Left cardiac atrium (tissue), 4 donors: ENCODE measurements at places on chromosomes 5 and 9.
A peak's percentile ranks its signal among the peaks of the same experiment; 100 is the strongest.

DNA sequence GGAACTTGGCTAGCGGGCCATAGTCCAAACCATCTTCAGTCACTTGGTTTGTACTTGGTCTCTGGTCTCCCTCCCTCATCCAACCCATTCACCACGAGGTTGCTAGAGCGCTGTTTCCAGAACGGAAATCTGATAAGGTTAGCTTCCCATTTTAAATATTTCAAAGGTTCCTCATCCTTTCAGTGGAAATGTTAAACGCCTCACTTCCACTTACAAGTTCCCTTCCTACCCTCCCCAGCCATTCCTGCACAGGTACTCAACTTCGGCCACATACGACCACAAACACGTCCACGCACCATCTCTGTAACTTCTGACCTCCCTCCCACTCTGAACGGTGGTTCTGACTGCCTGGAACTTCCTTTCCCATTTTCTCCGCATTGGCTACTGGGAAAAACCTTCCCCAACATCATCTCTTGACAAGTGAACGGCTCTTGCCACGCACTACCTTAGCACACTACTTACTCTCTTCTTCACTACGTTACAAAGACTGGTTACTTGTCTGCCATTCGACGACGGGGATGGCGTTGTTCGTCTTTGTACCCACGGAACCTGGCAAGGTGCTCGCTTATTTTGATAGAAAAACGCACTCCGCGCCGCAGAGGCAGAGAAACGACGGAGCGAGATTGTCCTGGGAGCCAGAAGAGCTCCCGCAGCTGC is 629 bp downstream of the CCNH start:
- DNase-seq: peak; percentile 28

- DNase-seq: no peak
These were observed 136.0 kb upstream of the EFNA5 start for GRCh38 chr5:107806705-107807104.

DNA sequence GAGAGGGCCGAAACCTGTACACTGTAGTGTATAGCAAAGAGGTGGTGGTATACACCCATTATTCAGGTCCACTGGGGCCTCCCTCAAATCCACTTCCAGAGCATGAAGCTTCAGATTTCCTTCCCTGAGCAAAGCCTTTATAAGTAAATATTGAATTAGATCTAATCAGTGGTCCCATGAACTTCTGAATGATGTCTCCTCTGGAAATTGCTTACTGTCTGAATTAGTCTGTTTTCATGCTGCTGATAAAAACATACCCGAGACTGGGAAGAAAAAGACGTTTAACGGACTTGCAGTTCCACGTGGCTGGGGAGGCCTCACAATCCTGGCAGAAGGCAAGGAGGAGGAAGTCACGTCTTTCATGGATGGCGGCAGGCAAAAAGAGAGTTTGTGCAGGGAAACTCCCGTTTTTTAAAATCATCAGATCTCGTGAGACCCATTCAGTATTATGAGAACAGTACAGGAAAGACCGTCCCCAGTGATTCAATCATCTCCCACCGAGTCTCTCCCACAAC is 193.5 kb downstream of the NR3C1 start:
- DNase-seq: no peak

GRCh38 chr5:169041180-169041579 is 259.8 kb downstream of the SLIT3 start:
- DNase-seq: no peak

DNA sequence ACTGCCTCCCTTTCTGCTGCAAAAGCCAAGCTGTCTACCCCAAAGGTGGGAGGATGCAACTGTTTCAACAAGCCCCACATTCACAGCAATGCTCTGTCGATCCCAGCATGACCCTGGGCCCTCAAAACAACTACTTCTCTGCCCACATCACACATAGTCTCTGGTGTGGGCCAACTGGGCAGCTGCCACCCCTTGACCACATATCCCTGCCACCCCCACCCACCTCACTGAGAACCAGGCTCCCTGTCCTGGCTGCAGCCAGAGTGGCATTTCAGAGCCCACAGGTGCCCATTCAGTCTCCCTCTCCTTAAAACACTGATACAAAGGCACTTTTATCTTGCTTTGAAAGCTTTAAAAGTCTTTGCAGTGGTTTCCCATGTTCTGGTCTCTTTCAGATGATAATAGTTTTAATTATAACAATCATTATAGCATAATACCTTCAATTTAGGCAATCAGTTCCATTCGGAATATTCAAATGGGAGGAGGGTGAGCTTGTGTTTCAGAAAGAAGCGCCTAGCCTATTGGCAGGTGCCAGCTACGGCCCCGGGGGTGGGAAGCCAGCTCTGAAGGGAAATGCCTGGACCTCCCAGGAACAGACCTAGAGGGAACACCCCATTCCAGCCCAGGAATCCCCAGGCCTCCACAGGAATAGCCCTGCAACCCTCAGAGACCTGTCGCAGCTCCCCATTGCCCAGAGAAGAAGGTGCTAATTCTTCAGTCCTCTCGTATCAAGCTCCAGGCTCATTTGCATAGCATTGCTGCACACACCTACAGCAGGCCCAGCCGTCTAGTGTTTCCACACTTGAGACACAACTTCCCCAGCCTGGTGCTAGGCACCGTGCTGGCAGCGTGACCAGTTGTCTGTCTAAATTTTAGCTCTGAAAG is 90.8 kb downstream of the C5orf15 start:
- DNase-seq: no peak

- no peak for DNase-seq
These were observed 28.8 kb downstream of the C5 start for GRCh38 chr9:121021301-121021700.

- no peak for DNase-seq
These were observed 201.3 kb downstream of the HTR1A start for GRCh38 chr5:63760965-63761364.

DNA sequence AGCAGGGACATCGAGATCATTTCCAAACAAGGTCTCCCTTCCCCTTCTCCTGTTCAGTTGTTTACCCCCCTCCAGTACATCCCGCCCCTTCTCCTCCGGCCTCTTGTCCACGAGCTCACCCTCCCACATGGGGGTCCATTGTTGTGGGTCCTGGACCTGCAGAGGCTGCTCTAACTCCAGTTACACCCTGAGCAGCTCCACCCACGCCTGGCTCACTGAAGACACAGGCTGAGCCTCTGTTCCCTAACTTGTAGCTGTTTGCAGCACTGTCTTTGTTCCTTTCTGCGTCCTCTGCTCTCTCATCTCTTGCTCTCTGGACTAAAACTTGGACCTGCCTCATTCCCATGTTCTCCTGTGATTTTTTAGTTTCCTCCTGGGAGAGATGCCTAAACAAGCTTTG is 377.5 kb downstream of the MED10 start:
- DNase-seq: no peak

DNA sequence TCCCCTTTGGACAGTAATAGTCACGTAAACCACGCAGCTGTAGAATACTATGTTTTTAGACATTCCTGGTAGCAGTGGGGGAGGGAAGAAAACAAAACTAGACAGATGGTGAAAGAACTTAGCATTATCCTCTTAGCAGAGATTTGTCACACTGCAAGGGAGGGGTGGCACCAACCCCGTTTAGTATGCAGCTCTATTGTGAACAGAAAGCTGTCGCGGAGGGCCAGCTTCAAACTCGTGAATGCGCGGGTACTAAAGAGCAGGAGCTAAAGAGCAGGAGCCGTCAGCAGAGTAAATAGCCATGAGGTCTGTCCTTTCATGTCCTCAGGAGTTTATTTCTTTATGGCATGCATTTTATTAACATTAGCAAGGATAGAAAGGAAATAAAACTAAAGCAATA is 141.9 kb upstream of the SLC12A2 start:
- DNase-seq: peak; percentile 26
